A549 treated with AZD2906 at 1 μM for 4 hours (cell line): ENCODE measurements at places on chromosomes 2 and 18. TPM values are rescaled to one million over a fixed set of nuclear protein-coding genes. Genes with fewer than 3 reads are reported as not detected.

GREB1L gene
- total RNA-seq, result 3.1 to 5.9 TPM (median 5.3 TPM) in 5 replicates

RBFA gene
- 29.1 to 32.3 TPM (median 31.4 TPM) in 5 replicates for total RNA-seq

SERPINB13 gene
- total RNA-seq, result not detected in 5 replicates

SLC38A11 gene
- 0.02 to 0.22 TPM (median 0.08 TPM) in 3 of 5 replicates, not detected in the others for total RNA-seq

SRD5A2 gene
- total RNA-seq, result 0.02 TPM in 4 of 5 replicates, not detected in the other

COLEC12 gene
- 0.02 to 0.06 TPM (median 0.03 TPM) in 5 replicates for total RNA-seq

RASGRP3 gene
- 0.58 to 0.98 TPM (median 0.72 TPM) in 5 replicates for total RNA-seq

CCDC74B gene
- total RNA-seq, result 4.2 to 6.8 TPM (median 6.2 TPM) in 5 replicates

AP1S3 gene
- 27.8 to 48.2 TPM (median 28.4 TPM) in 5 replicates for total RNA-seq

SFT2D3 gene
- total RNA-seq, result 4.6 to 6.1 TPM (median 5.8 TPM) in 5 replicates

AGXT gene
- not detected in 5 replicates for total RNA-seq

DOK6 gene
- total RNA-seq, result not detected in 5 replicates

SAG gene
- not detected in 5 replicates for total RNA-seq

SERPINB4 gene
- total RNA-seq, result 0.06 to 0.17 TPM (median 0.10 TPM) in 5 replicates

NEURL3 gene
- total RNA-seq, result 0.41 to 0.89 TPM (median 0.83 TPM) in 5 replicates

C2orf72 gene
- 4.9 to 7.5 TPM (median 6.9 TPM) in 5 replicates for total RNA-seq

TMEM247 gene
- total RNA-seq, result not detected in 5 replicates

RNF103 gene
- 53.6 to 67.2 TPM (median 63.5 TPM) in 5 replicates for total RNA-seq

PRKD3 gene
- 8.6 to 17.3 TPM (median 12.5 TPM) in 5 replicates for total RNA-seq

NFATC1 gene
- total RNA-seq, result 5.1 to 6.9 TPM (median 6.5 TPM) in 5 replicates

NRP2 gene
- total RNA-seq, result 83.7 to 128 TPM (median 113 TPM) in 5 replicates

RAB27B gene
- 11.0 to 16.7 TPM (median 13.1 TPM) in 5 replicates for total RNA-seq

GAL3ST2 gene
- total RNA-seq, result 0.11 to 0.37 TPM (median 0.25 TPM) in 5 replicates

SMPD4 gene
- total RNA-seq, result 72.4 to 84.4 TPM (median 82.4 TPM) in 5 replicates

EHD3 gene
- 6.3 to 7.4 TPM (median 6.9 TPM) in 5 replicates for total RNA-seq

CYP26B1 gene
- 13.4 to 16.1 TPM (median 15.2 TPM) in 5 replicates for total RNA-seq

SCN3A gene
- 0.02 to 0.09 TPM (median 0.02 TPM) in 3 of 5 replicates, not detected in the others for total RNA-seq

RTKN gene
- 18.7 to 24.5 TPM (median 22.4 TPM) in 5 replicates for total RNA-seq

SOX11 gene
- not detected in 5 replicates for total RNA-seq

ACYP2 gene
- 7.8 to 8.5 TPM (median 8.0 TPM) in 5 replicates for total RNA-seq

DSEL gene
- 0.34 to 0.51 TPM (median 0.40 TPM) in 5 replicates for total RNA-seq

CYTIP gene
- total RNA-seq, result 0.05 to 0.10 TPM (median 0.08 TPM) in 3 of 5 replicates, not detected in the others

UGT1A8 gene
- 0.03 to 0.10 TPM (median 0.07 TPM) in 3 of 5 replicates, not detected in the others for total RNA-seq

CHMP1B gene
- 37.8 to 48.3 TPM (median 41.8 TPM) in 5 replicates for total RNA-seq

GATA6 gene
- 1.3 to 1.9 TPM (median 1.8 TPM) in 5 replicates for total RNA-seq

LONRF2 gene
- total RNA-seq, result 1.7 to 2.4 TPM (median 2.0 TPM) in 5 replicates

TBR1 gene
- total RNA-seq, result 0.01 to 0.20 TPM (median 0.06 TPM) in 4 of 5 replicates, not detected in the other

SNRNP200 gene
- 109 to 121 TPM (median 113 TPM) in 5 replicates for total RNA-seq

SOWAHC gene
- total RNA-seq, result 7.5 to 9.7 TPM (median 9.2 TPM) in 5 replicates
